Activated CD8-positive, alpha-beta T cell treated with anti-CD3 and anti-CD28 coated beads for 36 hours (primary cell): ENCODE measurements at places on chromosomes 1 and 21. TPM values are rescaled to one million over a fixed set of nuclear protein-coding genes. Genes with fewer than 3 reads are reported as not detected.

DNA sequence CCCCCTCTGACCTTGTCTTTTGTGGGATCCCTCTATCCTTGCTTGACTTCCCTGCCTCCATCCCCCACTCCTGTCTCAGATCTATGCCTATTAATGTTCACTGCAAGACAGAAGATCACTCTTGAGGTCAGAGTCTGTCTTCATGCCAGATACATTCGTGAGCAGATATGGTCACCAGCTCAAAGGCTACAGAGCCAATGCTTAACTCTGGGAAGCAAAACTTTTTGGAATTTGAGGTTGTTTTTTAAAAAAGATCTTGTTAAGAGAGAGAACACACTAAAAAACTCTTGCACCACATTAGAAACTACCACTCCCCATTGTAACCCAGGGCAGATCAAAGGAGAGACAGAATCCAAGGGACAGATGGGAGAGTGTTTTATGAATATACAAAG, 17.1 kb upstream of the A3GALT2 start:
- H3K4me1 ChIP-seq: peaks cover 28% of the 10 kb centered on the region
- no peak for DNase-seq
- H3K4me3 ChIP-seq: no peak overlapping the region
- peaks cover 9% of the 10 kb centered on the region for H3K36me3 ChIP-seq

The SV2A gene
- 9.1 TPM for total RNA-seq

- no peak overlapping the region for H3K27ac ChIP-seq
- H3K36me3 ChIP-seq: no peaks in the 10 kb centered on the region
- DNase-seq: no peak
- H3K27me3 ChIP-seq: peaks cover 41% of the 10 kb centered on the region
- peaks cover 17% of the 10 kb centered on the region for H3K4me1 ChIP-seq
Measured at GRCh38 chr1:184388971-184389370, 2.1 kb downstream of the C1orf21 start.

GRCh38 chr21:34132926-34133325, 59.5 kb downstream of the MRPS6 start:
- peaks cover 69% of the 10 kb centered on the region for H3K4me1 ChIP-seq
- no peak for DNase-seq
- peaks cover 76% of the 10 kb centered on the region for H3K36me3 ChIP-seq
- H3K27me3 ChIP-seq: no peaks in the 10 kb centered on the region

DNA sequence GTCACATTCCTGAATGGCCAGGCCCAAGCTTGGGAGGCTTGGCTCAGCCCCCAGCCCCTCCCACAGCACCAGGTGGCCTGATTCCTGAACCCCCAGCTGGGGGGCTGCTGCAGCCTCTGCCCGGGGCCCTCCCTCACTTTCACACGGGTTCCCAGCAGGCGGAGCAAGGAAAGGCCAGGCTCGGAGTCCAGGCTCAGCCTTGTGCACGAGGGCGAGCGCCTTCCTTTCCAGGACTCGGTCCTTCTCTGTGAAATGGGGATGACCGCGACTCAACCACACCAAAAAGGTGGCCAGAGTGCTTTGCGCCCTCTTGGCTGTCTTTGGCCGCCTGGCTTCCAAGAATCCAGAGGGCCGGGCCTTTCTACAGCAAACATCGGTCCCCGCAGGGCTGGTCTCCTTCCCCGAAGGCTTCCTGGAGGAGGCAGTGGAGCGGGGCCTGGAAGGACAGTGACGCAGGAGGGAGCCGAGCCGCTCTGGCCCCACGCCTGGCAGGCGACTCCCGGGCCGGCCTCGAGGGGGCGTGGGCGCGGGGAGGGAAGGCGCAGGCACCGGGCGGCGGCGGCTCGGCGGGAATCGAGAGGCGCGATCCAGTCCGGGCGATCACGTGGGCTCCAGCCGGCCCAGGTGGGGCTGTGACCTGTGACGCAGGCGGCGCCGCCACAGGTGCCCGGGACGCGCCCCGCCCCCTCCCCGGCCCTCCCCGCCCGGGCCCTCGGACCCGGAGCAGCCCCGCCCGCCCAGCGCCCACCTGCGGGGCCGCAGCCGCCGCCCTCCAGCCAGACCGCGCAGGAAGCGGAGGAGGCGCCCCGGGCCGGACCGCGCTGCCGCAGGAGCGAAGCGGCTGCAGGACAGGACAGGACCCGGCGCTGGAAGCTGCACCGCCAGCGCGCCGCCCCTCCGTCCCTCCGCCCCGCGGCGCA, at the start of gene ARHGEF16:
ARHGEF16 (plus strand) TSS at position 775 of the 920 bp plus-strand sequence. CDS start 8,420 bp downstream, outside the sequence.
- DNase-seq: no peak
- peaks cover 13% of the 10 kb centered on the region for H3K27me3 ChIP-seq
- H3K4me1 ChIP-seq: no peaks in the 10 kb centered on the region

GRCh38 chr21:44736291-44737004, 25.1 kb upstream of the TSPEAR start:
- no peak overlapping the region for H3K4me3 ChIP-seq
- H3K4me1 ChIP-seq: no peaks in the 10 kb centered on the region
- no peaks in the 10 kb centered on the region for H3K27me3 ChIP-seq
- no peak overlapping the region for H3K27ac ChIP-seq
- no peak for DNase-seq

- no peaks in the 10 kb centered on the region for H3K36me3 ChIP-seq
- no peaks in the 10 kb centered on the region for H3K27me3 ChIP-seq
- peaks cover 2% of the 10 kb centered on the region for H3K4me1 ChIP-seq
- H3K27ac ChIP-seq: no peak overlapping the region
- DNase-seq: no peak
- no peak overlapping the region for H3K4me3 ChIP-seq
Measured at GRCh38 chr1:151501474-151501873, 9.7 kb upstream of the CGN start.

The FCGR3A gene
- total RNA-seq: 0.36 TPM

The SPATA45 gene
- not detected for total RNA-seq

DNA sequence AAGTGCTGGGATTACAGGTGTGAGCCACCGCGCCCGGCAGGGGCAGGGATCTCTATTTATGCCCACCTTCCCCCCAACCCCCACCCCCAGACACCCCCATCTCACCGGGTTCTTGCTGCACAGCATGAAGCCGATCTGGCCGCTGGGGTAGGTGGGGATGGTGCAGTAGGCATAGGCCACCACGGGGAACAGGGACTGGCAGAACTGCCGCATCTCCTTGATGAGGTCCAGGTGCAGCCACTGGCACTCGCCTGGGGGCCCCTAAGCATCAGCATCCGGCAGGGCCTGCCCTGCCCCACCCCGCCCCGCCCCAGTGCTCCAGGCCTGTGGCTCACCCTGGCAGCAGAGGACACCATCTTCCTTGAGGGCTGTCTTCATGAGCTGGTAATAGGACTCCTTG, 4.1 kb downstream of the SRM start:
- no peak overlapping the region for H3K27ac ChIP-seq
- no peak overlapping the region for H3K4me3 ChIP-seq
- peaks cover 18% of the 10 kb centered on the region for H3K4me1 ChIP-seq
- no peak for DNase-seq
- peaks cover 33% of the 10 kb centered on the region for H3K36me3 ChIP-seq
- no peaks in the 10 kb centered on the region for H3K27me3 ChIP-seq

GRCh38 chr1:221230605-221231004, 351.4 kb downstream of the HLX start:
- no peak overlapping the region for H3K27ac ChIP-seq
- H3K4me3 ChIP-seq: no peak overlapping the region
- no peaks in the 10 kb centered on the region for H3K27me3 ChIP-seq
- peaks cover 7% of the 10 kb centered on the region for H3K4me1 ChIP-seq

GRCh38 chr1:87007323-87007722, 92.9 kb downstream of the HS2ST1 start:
- peaks cover 11% of the 10 kb centered on the region for H3K36me3 ChIP-seq
- DNase-seq: no peak
- no peak overlapping the region for H3K4me3 ChIP-seq
- no peaks in the 10 kb centered on the region for H3K27me3 ChIP-seq
- no peaks in the 10 kb centered on the region for H3K4me1 ChIP-seq
- no peak overlapping the region for H3K27ac ChIP-seq

DNA sequence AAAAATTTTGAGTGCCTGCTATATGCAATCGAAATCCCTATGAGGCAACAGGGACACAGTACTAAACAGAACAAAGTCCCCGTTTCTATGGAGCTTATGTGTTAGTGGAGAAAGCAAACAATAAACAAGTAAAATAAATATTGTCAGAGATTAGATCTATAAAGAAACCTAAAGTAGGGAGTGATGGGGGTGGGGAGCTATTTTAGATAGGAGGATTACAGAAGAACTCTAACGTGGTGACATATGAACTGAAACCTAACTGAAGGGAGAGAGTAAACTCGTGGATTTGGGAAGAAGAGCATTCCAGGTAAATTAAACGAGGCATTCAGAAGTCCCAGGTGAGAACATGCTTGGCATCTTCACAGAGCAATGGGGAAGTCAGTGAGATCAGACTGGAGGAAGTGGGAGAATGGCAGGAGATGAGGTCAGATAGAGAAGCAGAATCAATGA, 154.5 kb downstream of the DENND1B start:
- H3K27ac ChIP-seq: no peak overlapping the region
- H3K36me3 ChIP-seq: no peaks in the 10 kb centered on the region
- no peak overlapping the region for H3K4me3 ChIP-seq
- no peak for DNase-seq
- no peaks in the 10 kb centered on the region for H3K27me3 ChIP-seq

- H3K27ac ChIP-seq: no peak overlapping the region
- H3K4me1 ChIP-seq: no peaks in the 10 kb centered on the region
- no peak for DNase-seq
- no peaks in the 10 kb centered on the region for H3K36me3 ChIP-seq
- no peak overlapping the region for H3K4me3 ChIP-seq
Measured at GRCh38 chr1:3697104-3697503, 44.8 kb downstream of the TP73 start.

DNA sequence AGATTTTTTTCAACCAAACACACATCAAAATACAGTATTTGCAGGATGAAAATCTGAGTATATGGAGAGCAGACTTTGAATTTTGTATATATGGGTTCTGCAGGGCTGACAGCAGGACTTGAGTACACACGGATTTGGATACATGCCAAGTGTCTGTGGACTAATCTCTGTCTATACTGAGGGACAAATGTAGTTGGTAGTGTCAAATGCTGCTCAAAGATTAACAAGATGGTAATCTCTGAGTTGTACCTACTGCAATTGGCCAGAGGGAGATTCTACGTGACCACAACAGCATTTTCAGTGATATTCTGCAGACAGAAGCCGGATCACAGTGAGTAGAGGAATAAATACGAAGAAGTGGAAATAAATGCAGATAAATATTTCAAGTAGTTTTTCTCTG, 43.4 kb downstream of the SHCBP1L start:
- H3K36me3 ChIP-seq: peaks cover 3% of the 10 kb centered on the region
- no peaks in the 10 kb centered on the region for H3K4me1 ChIP-seq
- peaks cover 9% of the 10 kb centered on the region for H3K27me3 ChIP-seq
- no peak overlapping the region for H3K4me3 ChIP-seq

The TRIM67 gene
- total RNA-seq: not detected

DNA sequence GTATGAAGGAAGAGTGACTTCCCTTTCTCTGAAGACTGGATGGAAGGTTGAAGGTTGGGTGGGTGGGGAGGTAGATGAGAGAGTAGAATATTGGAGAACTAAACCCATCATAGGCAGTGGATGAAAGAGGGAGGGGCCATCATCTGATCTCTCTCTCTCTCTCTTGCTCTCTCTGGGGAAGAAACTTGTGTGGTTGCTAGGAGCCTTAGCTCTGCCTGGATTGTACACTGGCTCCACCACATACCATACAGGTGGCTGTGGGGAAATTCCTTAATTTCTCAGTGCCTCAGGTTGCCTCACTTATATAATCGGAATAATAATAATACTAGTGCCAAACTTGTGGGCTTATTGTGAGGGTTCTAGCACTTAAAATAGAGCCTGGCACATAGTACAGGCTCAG, 9.5 kb downstream of the XCL1 start:
- no peak for DNase-seq
- H3K27ac ChIP-seq: no peak overlapping the region
- no peaks in the 10 kb centered on the region for H3K4me1 ChIP-seq
- H3K27me3 ChIP-seq: no peaks in the 10 kb centered on the region
- no peak overlapping the region for H3K4me3 ChIP-seq

The ACTL8 gene
- not detected for total RNA-seq

The SHE gene
- not detected for total RNA-seq
